ENCODE measurements at places on chromosomes 12 and 14.

DNA sequence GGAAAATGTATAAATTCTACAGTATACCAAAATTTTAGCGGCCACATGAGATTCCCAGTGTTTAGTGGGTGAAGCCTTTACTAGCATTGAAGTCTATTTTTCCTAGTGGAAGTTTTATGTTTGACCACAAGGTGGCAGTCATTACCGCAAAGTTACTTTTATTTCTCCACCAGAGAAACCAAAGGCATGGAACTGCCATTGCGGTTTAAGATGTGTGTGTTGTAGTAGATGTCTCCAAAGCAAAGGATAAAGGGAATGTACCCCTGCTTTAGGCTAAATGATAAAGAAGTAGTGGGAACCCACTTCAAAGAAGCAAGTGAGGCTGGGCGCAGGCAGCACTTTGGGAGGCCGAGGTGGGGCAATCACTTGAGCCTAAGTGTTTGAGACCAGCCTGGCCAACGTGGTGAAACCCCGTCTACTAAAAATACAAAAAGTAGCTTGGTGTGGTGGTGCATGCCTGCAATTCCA is 140.5 kb downstream of the PRKCH start:
- peak; percentile 72 for DNase-seq

DNA sequence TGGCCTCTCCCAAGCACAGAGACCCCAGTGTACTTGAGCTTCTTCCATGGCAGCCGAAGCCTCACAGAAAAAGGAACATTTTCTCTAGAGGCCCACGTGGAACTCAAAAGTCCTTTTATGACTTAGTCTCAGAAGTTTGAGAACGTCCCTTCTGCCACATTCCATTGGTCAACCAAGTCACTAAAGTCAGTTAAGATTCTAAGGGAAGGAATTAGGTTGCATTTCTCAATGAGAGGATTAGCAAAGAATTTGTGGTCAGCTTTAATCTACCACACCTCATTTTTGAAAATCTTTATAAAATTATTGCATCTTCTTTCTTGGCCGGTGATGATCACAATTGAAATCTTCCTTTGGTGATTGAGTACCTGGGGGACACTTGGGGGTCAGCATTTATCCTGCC is 279.9 kb upstream of the TBX3 start:
- no peak for DNase-seq

- DNase-seq: no peak
Observed at GRCh38 chr14:32072676-32073075, 4.4 kb upstream of the ARHGAP5 start.

GRCh38 chr12:63103494-63104131 is 47.4 kb downstream of the AVPR1A start:
- DNase-seq: peak; percentile 43

- DNase-seq: no peak
Observed at GRCh38 chr12:131599190-131600159, 111.4 kb upstream of the SFSWAP start.

- DNase-seq: no peak
Observed at GRCh38 chr12:125091401-125091800, 26.2 kb downstream of the AACS start.

GRCh38 chr12:64713376-64713775 is 45.8 kb downstream of the GNS start:
- DNase-seq: no peak

DNA sequence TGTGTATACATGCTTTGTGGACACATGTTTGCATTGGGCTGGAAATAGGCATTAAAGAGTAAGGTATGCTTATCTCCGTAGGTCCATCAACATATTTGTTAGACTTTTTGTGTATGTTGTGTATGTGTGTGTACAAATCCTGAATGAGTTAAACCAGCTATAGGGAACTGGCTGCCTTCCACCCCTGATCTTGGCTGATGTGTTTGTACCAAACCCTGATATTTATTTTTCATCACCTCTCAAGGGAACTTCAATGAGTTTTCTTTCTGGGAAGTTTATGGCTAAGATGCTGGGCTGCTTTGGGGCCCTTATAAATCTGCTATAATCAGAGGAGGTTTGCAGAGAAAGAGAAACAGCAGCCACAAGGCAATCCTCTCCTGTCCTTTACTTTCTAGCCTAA is 37.1 kb upstream of the CISTR start:
- no peak for DNase-seq

DNA sequence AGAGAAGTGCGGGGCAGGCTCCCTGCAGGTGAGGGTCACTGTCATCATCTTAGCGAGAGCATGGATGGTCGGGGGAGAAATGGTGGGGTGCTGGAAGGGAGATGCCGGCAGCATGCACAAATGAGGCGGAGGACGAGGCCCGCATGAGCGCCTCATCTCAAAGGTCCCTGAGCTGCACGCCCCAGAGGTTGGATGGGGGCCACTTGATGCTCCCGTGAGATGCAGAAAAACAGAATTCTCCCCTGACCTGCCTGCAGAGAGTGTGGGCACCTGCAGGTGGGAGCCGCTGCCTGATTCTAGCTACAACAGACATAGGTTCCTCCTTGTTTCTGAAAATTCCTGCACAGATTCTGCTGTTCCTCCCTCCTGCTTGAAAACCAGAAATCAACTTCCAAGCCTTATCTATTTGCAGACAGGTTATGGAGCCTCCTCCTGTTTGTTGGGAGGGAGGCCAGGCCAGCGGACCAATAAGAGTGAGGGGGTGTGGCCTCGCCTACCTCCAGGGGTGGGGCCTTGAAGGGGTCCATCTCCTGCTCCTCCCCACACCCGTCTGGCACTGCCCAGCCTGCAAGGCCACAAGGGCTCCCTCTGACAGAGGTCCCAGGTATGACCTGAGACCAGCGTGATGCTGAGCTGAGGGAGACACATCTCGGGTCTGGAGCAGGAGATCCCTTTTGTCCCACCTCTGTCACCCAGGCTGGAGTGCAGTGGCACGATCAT is 67.2 kb downstream of the KDM2B start:
- peak; percentile 34 for DNase-seq

- DNase-seq: peak; percentile 84
Observed at GRCh38 chr14:52080808-52081755, 12.2 kb upstream of the NID2 start.

DNA sequence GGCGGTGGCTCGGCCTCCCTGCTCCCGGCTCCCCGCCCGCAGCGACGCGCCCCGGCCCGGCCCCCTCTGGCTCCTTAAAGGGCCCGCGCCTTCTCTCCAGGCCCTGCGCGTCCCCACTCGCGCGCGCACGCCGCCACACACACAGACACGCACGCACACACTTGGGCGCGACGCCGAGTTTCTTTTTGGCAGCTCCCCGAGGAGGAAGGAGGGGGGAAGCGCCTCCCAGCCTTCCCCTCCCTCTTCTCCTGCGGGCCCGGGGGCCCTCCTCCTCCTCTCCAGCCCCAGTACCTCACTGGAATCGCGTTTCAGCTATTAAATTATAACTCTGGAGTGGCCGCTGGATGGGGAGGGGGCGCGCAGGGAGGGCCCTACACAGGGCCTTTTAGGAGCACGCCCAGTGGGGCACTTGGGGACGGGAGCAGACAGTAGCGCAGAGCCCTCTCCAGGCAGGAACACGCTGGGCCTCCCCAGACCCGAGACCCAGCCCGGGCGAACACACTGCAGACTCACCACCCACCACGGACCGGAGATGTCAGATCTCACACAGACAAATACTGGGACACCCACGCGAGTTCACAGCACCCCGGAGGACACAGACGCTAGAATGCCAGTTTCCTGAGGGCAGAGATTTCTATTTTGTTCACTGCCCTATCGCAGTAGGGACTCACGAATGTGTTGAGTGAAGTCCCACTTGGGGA is 411 bp upstream of the NCOR2 start:
- DNase-seq: peak; percentile 98

DNA sequence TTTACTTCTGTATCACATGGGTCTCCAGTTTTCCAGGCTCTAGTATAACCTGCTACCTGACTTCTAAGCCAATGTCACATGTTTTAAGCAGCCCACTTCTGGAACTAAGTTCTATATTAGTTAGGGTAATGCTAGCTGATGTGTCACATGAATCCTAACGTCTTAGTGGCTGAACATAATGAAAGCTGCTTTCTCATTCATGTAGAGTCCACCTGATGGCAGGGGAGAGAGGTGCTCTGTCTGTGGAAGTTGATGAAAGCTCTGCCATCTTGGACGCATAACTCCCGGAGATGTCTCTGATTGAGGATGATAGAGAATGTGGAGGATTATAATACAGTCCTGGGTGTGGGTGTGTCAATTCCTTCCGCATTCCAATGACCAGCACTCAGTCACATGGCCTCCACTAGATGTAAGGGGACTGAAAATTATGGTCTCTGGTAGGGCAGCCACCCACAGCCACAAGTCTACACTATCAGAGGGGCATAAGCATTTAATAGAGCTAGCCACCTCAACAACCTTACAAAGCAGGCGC is 234.4 kb upstream of the CRY1 start:
- no peak for DNase-seq

DNA sequence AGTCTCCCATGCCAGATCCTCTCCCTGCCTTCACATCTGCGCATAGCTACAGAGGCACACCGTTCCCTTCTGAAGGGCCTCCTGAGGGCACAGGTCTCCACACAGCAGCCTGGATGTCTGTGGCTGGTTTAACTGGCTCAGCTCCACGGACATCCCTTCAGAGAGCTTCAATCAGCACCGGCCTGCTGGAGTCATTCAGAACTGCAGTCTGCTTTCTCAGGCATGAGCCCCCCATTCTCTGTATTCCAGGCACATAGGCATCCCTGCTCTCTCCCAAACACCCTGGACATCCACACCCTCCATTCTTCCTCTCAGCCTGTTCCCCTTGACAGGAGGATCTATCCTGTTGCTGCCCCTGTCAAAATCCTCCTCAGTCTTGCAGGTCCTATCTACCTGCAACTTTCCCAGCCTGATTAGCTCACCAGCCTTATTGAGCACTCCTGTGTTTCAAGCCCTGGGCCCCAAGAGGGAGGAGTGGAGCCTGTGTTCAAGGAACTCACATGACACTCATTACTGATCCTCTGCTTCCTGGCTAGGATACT is 2.9 kb upstream of the DHRS2 start:
- DNase-seq: no peak

DNA sequence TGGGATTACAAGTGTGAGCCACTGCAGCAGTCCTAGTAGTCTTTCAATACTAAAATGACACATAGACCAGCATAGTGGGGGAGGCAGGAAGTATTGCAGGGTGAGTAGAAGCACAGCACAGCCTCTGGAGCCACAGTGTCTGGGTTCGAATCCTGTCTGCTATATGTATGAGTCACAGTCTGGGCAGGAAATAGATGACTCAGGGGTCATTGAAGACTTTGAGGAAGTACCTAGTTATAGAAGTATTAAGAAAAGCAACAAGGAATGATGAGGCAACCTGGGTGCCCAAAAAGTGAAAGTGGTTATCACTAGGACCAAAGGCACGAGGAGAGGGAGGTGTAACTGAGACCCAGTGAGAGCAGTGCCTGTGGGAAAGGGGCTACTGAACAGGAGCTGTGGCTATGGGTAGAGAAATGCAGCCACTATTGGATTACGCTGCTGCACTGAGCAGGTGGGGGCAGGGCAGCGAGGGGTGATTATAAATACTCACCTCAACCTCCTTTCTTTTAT is 124.0 kb downstream of the PDE3A start:
- peak; percentile 12 for DNase-seq

GRCh38 chr12:49672301-49673217 is 34.6 kb downstream of the FMNL3 start:
- no peak for DNase-seq

DNA sequence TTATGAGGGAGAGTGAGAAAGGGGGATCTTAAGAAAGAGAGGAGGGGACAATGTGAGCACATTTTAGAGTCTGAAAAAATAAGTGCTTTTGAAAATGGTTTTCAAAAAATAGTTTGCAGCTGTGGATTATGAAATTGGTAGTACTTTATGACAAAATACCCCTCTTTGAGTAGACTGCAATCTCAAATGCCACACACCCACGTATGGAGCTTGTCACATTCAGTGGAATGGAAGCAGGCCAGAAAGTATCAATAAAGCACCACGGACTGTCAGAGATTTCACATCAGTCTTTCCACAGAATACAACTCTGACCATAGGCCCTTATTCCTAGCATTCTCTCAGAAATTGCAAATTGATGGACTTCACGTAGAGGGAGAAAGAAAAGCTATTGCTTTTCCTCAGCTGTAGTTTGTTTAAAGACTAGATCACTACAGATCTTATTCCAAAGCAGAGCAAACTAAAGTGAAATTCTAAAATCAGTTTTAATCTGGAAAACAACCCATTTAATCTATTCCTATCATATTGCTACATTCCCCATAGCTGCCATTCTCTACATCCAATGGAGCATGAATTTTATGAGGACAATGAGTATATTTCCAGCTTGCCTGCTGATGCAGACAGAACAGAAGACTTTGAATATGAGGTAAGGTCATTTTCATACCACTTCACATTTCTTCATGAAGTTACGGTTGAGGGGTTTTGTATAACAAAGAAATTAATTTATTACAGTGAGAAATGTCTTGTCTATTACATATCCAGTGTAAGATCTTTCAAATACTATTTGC is 321.3 kb downstream of the PDZRN4 start:
- no peak for DNase-seq

DNA sequence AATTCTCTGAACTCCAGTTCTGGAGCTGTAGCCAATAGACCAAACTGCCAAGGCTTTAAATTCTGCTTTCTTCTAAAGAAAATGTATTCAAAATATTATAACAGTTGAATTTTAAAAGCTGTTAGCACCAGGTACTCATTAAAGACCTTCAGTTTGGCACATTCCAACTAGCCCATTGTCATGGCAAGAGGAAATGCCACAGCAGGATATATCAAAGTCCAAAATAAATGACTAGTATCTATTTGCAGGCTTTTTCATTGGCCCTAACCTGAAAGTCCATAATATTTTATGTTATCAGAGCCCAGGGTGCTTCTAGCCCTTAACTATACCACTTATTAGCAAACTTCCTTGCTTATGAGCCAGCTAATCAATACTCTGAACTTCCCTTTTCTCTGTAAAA is 3.1 kb upstream of the RIC8B start:
- DNase-seq: no peak

DNA sequence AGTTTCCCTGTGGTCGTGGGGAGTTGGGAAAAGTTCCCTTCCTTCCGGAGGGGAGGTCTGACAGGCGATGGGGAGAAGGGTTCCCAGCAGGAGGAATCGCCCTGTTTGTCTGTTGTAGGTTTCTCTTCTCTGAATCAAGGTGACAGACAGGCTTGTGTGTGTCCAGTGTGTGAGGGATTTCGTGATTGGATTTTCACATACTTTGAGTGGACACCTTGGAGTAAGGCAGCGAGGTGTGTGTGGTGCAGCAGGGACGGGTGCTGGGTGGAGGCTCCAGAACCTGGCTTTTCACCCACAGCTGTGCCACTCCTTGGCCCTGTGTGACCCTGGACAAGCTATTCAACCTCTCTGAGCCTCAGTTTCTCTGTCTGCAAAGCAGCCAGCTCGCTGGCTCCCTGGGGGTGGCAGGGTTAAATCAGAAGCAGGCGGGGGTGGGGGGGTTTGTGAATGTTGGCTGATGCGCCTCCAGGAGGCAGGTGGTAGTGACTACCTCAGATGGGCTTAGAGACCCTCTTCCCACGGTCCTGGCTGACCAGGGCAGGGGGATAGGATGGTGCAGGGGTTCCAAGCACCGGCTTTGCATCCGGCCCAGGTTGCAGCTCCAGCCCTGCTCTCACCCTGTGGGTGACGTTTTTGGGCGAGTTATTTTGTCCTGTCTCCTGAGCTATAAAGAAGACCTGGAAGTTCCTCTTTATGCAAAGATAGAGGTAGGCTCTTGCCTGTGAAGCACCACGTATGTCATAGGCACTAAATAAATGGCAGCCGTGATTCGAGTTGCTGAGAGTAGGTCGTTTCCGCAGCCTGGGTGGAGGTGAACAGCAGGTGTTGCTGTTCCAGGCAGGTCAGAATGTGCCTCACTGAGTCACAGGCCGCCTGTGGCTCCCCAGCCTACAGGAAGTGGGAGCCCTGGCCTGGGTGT is 679 bp downstream of the BDKRB2 start:
- no peak for DNase-seq

Data from AG20443 (cell line).